ENCODE measurements at places on chromosomes 1 and 21.

- DNase-seq: no peak
Measured at GRCh38 chr1:183327434-183328290, 90.5 kb downstream of the NMNAT2 start.

- no peak for DNase-seq
Measured at GRCh38 chr1:29896791-29897714, 660.7 kb downstream of the PTPRU start.

- no peak for DNase-seq
Measured at GRCh38 chr21:44054710-44055109, 42.6 kb downstream of the TRAPPC10 start.

DNA sequence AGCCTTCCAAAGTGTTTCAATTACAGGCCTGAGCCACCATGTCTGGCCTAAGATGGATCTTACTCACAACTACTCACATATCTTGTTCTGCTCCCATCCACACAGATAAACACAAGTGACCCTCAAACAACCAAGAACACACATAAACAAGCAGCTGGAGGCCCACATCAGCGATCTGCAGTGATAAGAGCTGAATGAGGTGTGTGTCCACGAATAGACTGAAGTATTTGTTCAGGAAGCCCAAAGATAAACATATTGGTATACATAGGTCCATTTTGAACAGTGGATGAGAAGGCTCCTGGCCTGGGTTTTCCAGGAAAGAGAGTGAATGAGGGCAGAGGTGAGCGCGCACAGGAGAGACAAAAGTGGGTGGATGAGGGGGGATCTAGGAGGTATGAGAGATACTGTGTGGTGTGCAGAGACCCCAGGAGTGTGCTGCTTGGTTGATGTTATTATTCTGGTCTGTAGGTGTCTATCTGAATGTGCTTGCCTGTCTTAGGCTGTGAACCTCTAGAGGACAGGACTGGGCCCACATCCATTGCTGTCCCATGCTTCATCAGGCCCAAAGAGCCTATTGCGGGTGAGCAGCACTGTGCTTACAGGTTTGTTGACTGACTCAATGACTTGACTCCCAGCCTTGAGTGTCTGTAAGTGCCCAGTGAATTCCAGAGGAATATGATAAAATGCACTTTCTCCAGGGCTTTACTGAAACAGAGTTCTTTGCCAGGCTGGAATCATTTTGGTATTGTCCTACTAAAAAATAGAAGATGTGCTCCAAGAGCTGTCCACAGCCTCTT, 79.9 kb upstream of the ATP1A1 start:
- DNase-seq: peak; percentile 55

- no peak for DNase-seq
Measured at GRCh38 chr1:210374600-210374953, 45.9 kb downstream of the HHAT start.

DNA sequence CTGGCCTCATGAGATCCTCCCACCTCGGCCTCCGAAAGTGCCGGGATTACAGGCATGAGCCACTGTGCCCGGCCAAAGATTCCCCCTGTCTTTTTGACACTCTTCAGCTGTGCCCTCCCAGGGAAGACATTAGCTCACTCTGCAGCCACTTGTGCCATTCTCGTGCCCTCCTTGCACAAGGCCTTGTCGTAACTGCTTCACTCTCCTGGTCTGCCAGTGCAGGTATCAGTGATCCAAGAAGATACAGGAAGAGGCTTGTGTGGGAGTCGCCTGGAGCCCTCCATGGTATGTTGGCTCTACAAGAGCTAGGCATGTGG, 22.0 kb upstream of the WDR26 start:
- no peak for DNase-seq

DNA sequence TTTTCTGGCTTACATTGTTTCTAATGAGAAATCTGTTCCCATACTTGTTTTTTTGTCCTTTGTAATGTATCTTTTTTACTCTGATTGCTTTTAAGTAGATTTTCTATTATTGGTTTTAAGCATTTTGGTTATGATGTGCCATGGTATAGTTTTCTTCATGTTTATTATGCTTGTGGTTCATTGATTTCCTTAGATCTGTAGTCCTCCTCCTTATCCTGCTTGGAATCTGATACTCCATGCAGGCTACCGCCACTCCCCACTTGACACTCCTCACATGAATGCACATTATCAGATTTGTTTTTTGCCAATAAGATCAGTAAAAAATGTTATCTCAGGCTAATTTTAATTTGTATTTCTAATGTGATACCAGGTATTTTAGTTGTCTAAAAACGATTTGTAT, 20.8 kb downstream of the UROD start:
- no peak for DNase-seq

- no peak for DNase-seq
Measured at GRCh38 chr1:153343811-153344717, 4.6 kb downstream of the PGLYRP4 start.

GRCh38 chr1:159915571-159916241, 9.6 kb downstream of the TAGLN2 start:
- no peak for DNase-seq

All from NCI-H345 (cell line).